ENCODE measurements at places on chromosomes 1 and 21. TPM values are rescaled to one million over a fixed set of nuclear protein-coding genes. Genes with fewer than 3 reads are reported as not detected.

Gene MROH9
- polyA plus RNA-seq: not detected

Gene DRAM2
- 268 TPM for polyA plus RNA-seq

Gene CFAP141
- polyA plus RNA-seq: not detected

Gene CD84
- 8.7 TPM for polyA plus RNA-seq

Gene RGS7
- 0.54 TPM for polyA plus RNA-seq

Gene GJA5
- not detected for polyA plus RNA-seq

Gene LELP1
- polyA plus RNA-seq: not detected

Gene MEX3A
- 0.05 TPM for polyA plus RNA-seq

Gene TCHHL1
- not detected for polyA plus RNA-seq

Gene SLC2A5
- polyA plus RNA-seq: 10.0 TPM

Gene XCL2
- 2.5 TPM for polyA plus RNA-seq

Gene WDR64
- 0.90 TPM for polyA plus RNA-seq

Gene RPE65
- polyA plus RNA-seq: not detected

Gene OR6Y1
- not detected for polyA plus RNA-seq

Gene TNNI3K
- polyA plus RNA-seq: not detected

Gene TXNIP
- polyA plus RNA-seq: 3,579 TPM

Gene GJA4
- polyA plus RNA-seq: not detected

Gene TMEM82
- polyA plus RNA-seq: not detected

Gene LAMC2
- polyA plus RNA-seq: not detected

Gene AGBL4
- polyA plus RNA-seq: not detected

Gene SPATA1
- 0.15 TPM for polyA plus RNA-seq

Gene VANGL2
- polyA plus RNA-seq: not detected

Gene FCRL1
- 141 TPM for polyA plus RNA-seq

Gene OR2L2
- polyA plus RNA-seq: not detected

Gene CIART
- not detected for polyA plus RNA-seq

Gene CCDC185
- polyA plus RNA-seq: not detected

Gene SPRR4
- polyA plus RNA-seq: not detected

Gene ADCY10
- polyA plus RNA-seq: 0.49 TPM

Gene FNDC10
- not detected for polyA plus RNA-seq

Gene ANKRD35
- polyA plus RNA-seq: not detected

Gene AXDND1
- not detected for polyA plus RNA-seq
